Activated gamma-delta T cell (primary cell): ENCODE measurements at places on chromosomes 7 and 10.

GRCh38 chr7:20351901-20352300 lies 21.2 kb downstream of the ITGB8 start:
- no peak for DNase-seq

- no peak for DNase-seq
Measured at GRCh38 chr10:21083861-21084260, 186.8 kb upstream of the NEBL start.

DNA sequence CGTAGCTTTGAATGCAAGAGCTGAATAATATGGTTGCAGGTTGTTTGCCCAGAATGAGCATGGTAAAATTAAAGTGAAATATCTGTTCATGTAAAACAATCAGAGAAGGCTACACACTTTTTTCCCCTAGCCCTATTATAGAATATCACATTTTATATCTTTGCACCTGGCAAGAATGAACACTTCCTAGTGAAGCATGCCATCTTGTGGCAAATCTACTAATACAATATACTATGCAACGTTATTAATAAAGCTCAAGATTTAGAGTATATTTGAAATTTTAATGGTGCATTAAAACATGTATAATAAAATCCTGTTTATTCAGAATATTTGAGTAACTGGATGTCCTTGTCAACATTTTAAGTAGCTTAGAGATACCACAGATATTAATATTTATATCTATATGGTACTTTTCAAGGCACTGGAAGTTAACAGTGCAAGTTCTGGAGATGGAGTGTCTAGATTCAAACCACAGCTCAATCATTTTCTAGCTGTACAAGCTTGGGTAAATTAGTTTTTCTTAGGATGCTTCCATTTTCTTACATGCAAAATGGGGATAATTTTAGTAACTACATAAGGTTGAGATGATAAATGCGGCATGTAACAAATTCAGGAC lies 643.1 kb upstream of the SEMA3D start:
- DNase-seq = no peak

DNA sequence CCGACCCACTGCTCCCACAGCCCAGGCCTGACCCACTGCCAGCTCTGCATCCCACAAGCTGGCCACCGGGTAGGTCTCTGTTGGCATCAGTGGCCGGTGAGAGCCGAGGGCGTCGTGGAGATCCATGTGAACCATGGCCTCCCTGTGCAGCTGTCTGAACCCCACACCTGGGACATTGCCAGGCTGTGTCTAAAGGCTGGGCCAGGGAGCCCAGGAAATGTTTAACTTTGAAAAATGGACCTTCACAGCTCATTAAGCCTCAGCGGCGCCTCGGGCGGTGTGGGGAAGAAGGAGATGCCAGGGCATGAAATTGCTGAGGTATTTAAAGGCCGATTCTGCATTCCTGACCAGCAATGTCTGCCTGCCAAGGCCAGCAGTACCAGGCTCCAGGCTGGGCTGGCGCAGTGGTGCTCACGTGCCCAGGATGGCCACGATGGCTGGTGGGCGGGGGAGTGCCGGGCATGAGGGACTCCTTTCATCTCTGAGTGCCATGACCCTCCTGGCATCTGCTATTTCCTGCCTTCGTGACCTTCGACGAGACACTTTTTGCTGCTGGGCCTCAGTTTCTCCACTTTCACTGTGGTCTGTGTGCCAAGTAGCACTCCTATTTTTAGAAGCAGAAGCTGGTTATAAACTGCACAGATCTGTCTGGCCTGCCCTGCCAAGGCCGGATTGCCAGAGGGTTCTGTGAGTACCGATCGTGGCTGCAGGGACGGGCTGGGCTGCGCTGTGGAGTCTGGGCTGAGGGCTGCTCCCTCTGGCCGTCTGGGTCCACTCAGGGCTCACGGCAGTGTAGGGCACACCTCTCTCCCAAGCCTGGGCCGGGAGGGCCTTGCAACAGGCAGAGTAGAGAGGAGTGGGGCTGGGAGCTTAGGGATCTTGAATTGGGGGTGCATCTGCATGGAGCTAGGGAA lies 21.8 kb downstream of the ELFN1 start:
- DNase-seq = no peak

- DNase-seq = no peak
Measured at GRCh38 chr10:1515121-1515779, 222.1 kb downstream of the ADARB2 start.

GRCh38 chr7:51026341-51026740 lies 243.6 kb upstream of the GRB10 start:
- DNase-seq = no peak

- no peak for DNase-seq
Measured at GRCh38 chr7:837001-837400, 4.7 kb downstream of the SUN1 start.
